ENCODE measurements at places on chromosomes 4 and X. TPM values are rescaled to one million over a fixed set of nuclear protein-coding genes. Genes with fewer than 3 reads are reported as not detected.

- no peaks in the 10 kb centered on the region for H3K27me3 ChIP-seq
- H3K27ac ChIP-seq, result no peak overlapping the region
- H3K4me3 ChIP-seq, result no peak overlapping the region
- H3K36me3 ChIP-seq, result no peaks in the 10 kb centered on the region
- no peak for DNase-seq
- H3K4me1 ChIP-seq, result no peaks in the 10 kb centered on the region
These were observed 1222.4 kb upstream of the PRKX start for GRCh38 chrX:4935846-4936245.

The TBC1D25 gene
- 4.6 TPM for total RNA-seq

DNA sequence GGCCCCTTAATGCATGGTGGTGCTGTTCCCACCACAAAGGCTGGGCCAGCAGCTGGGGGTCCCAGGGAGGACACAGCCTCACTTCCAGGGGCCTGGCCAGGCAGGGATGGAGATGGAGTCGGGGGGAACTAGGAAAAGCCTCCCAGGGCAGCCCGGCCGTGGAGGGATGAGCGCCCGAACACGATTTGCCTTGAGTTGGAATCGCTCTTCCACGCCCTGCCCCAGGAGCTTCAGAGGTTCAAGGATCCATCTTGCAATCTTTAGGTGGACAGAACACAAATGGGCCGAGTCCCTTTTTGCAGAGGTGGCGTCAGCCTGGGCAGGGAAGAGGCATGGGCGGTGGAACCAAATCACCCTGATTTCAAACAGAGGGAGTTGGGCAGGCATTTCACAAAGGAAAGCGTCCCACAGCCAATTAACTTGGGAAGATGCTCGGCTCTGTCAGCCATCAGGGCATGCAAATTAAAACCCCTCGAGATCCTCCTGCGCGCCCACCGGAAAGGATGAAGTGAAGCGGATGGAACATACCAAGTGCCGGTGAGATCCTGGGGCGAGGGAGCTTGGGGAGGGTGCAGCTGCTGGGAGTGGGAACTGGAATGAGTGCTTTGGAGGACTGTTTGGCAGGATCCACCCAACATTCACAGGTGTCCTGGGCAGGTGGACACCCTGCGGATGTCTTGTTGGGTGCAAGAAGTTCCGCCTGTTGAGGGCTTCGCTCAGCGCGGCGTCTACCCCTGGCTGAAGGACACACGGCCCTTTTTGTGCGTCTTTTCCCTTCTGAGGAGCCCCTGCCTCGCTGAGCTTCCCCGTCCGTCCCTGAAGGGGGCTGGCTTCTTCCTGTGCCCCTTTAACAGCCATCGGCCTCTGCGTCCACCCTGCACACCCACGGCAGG is 75.7 kb downstream of the HTRA3 start:
- no peak overlapping the region for H3K27ac ChIP-seq
- no peak overlapping the region for H3K4me3 ChIP-seq
- DNase-seq, result no peak
- H3K27me3 ChIP-seq, result no peaks in the 10 kb centered on the region
- H3K4me1 ChIP-seq, result peaks cover 43% of the 10 kb centered on the region

The OSTC gene
- total RNA-seq, result 5.4 TPM

The SERPINA7 gene
- not detected for total RNA-seq

DNA sequence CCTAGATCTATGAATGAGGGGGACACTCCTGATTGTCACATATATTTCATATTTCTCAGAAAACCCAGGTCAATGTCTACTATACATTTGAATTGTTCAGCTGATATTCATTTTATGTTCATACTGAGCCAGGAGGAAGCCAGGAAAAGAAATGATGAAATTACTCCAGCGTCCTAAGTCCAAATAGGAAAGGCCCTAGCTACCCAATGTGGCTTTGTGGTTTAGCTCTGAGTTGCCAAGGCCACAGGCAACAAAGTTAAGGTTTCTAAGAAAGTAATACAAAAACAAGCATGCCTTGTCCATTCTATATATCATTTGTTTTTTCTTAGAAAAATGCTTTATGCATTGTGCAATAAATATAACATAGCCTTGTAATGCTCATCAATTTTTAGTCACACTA is 4.5 kb upstream of the CSN2 start:
- H3K27me3 ChIP-seq, result no peaks in the 10 kb centered on the region
- no peaks in the 10 kb centered on the region for H3K4me1 ChIP-seq
- H3K36me3 ChIP-seq, result no peaks in the 10 kb centered on the region
- no peak overlapping the region for H3K4me3 ChIP-seq
- H3K27ac ChIP-seq, result no peak overlapping the region

DNA sequence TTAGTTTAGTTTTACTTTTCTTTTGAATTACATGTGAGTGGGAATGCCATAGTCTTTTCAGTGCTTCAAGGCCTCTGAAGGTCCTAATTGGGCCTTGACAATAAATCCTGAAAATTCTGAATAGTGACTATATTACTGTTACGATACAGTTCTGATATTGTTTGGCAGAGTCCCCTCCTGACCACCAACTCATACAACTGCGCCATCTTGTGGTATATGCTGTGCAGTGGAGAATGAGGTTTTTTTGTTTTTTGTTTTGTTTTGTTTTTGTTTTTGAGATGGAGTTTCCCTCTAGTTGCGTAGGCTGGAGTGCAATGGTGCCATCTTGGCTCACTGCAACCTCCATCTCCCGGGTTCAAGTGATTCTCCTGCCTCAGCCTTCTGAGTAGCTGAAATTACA is 56.6 kb upstream of the CHRDL1 start:
- no peaks in the 10 kb centered on the region for H3K4me1 ChIP-seq
- H3K27ac ChIP-seq, result no peak overlapping the region

GRCh38 chrX:134679644-134680043 is 21.4 kb upstream of the PLAC1 start:
- no peaks in the 10 kb centered on the region for H3K4me1 ChIP-seq
- no peaks in the 10 kb centered on the region for H3K27me3 ChIP-seq
- no peak overlapping the region for H3K27ac ChIP-seq
- DNase-seq, result no peak
- H3K4me3 ChIP-seq, result no peak overlapping the region

The EFHC2 gene
- total RNA-seq, result 2.6 TPM

The CXXC4 gene
- total RNA-seq, result 4.2 TPM

GRCh38 chr4:177810220-177810619 is 368.0 kb upstream of the AGA start:
- no peaks in the 10 kb centered on the region for H3K27me3 ChIP-seq
- H3K27ac ChIP-seq, result no peak overlapping the region
- no peak for DNase-seq

DNA sequence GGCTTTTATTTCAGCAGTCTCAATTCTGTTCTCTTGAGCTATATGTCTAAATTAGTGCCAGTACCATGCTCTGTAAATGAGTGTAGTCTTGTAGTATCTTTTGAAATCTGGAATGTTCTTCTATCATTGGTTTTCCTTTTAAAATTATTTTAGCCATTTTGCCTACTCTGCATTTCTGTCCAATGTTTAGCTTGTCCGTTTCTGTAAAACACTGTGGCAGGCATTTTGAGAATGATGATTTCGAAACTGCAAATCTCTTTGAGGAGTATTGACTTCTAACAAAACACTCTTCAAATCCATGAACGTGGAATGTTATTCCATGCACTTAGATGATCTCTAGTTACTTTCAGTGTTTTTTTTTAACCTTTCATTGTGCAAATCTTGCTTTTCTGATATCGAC is 28.3 kb upstream of the PPP4R3C start:
- H3K27ac ChIP-seq, result no peak overlapping the region
- DNase-seq, result no peak
- H3K4me1 ChIP-seq, result no peaks in the 10 kb centered on the region
- H3K4me3 ChIP-seq, result no peak overlapping the region

- H3K27ac ChIP-seq, result no peak overlapping the region
- H3K4me1 ChIP-seq, result no peaks in the 10 kb centered on the region
- no peak overlapping the region for H3K4me3 ChIP-seq
- no peaks in the 10 kb centered on the region for H3K36me3 ChIP-seq
- DNase-seq, result no peak
- no peaks in the 10 kb centered on the region for H3K27me3 ChIP-seq
These were observed 930.9 kb downstream of the DMD start for GRCh38 chrX:32280489-32280888.

DNA sequence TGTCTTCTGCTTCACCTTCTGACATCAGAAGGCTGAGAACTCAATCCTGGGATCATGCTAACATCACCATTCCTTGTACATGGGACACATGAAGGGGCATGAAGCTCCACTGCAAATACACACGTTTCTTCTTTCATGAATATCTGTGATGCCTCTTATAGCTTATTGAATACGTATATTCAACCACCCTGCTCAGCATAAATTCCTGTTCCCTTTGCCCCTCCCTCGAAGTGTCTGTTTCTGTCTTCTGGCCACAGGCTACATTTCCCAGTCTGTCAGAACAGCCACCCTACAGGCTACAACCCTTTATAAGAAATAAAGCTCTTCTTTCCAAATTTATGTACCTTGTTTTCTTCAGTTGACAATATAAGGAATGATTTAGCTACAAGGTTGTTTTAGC is 201.3 kb upstream of the STS start:
- no peak for DNase-seq
- H3K4me1 ChIP-seq, result no peaks in the 10 kb centered on the region
- no peaks in the 10 kb centered on the region for H3K36me3 ChIP-seq
- H3K27ac ChIP-seq, result no peak overlapping the region

The ARSJ gene
- 23.3 TPM for total RNA-seq

DNA sequence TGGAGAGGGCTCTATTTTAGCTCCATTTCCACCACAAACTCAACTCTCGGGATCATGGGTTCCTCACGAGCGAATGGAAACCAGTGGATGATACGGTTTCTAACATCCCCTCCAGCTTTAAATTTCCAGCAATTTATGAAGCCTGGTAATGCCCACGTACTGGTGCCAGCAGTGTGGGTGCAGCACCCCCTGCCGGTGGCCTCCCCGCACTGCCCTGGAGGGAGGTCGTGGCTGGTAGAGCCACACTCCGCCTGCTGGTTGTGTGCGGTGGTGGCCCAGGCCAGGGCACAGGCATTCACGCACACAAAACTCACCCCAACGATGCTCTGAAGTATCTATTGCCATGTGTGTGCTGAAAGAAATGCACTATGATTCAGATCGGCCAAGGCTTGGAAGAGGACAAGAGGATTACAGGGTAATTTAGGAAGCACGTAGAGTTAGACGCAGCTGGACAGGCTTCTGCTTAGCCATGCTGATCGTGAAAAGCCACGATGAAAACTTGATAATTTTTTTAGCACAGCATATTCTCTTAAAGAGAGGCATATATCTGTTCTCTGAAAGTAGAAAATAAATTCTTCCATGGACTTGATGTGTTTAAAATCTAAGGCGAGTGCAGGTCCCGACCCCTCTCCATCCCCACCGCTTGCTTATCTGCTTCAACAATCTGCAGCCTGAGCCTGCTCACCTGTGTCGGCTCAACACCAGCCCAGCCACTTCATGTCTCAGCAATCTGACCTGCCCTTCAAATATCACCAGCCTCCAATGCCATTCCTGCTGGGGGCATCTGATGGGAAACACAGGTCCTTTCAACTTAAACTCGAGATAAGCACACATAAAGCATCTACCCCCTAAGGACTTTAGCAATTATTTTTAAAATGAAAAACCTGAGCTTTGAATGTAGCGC is 59.1 kb downstream of the SCD5 start:
- H3K27me3 ChIP-seq, result no peaks in the 10 kb centered on the region
- H3K27ac ChIP-seq, result no peak overlapping the region
- no peaks in the 10 kb centered on the region for H3K36me3 ChIP-seq
- H3K4me3 ChIP-seq, result no peak overlapping the region
- peak; percentile 83 for DNase-seq

GRCh38 chrX:13128104-13128503 is 83.7 kb upstream of the FAM9C start:
- H3K4me1 ChIP-seq, result peaks cover 13% of the 10 kb centered on the region
- H3K27ac ChIP-seq, result no peak overlapping the region
- DNase-seq, result no peak
- H3K4me3 ChIP-seq, result no peak overlapping the region
- H3K36me3 ChIP-seq, result no peaks in the 10 kb centered on the region

The FGF2 gene
- total RNA-seq, result 8.3 TPM

The CASK gene
- 82.0 TPM for total RNA-seq

The SYTL5 gene
- 18.0 TPM for total RNA-seq

GRCh38 chr4:21710179-21710835 is 238.3 kb downstream of the KCNIP4 start:
- H3K27ac ChIP-seq, result no peak overlapping the region
- no peaks in the 10 kb centered on the region for H3K4me1 ChIP-seq
- peak; percentile 5 for DNase-seq
- H3K27me3 ChIP-seq, result no peaks in the 10 kb centered on the region
- no peaks in the 10 kb centered on the region for H3K36me3 ChIP-seq

The ZNF732 gene
- total RNA-seq, result not detected

The USP26 gene
- total RNA-seq, result not detected

The PCDH19 gene
- total RNA-seq, result under 0.01 TPM

GRCh38 chr4:38025665-38026064 is 65.5 kb downstream of the PTTG2 start:
- H3K36me3 ChIP-seq, result peaks cover 51% of the 10 kb centered on the region
- no peaks in the 10 kb centered on the region for H3K27me3 ChIP-seq
- H3K4me1 ChIP-seq, result peaks cover 10% of the 10 kb centered on the region
- no peak overlapping the region for H3K27ac ChIP-seq
- no peak for DNase-seq
- no peak overlapping the region for H3K4me3 ChIP-seq

The DMRTC1B gene
- total RNA-seq, result not detected

GRCh38 chr4:99180382-99181070 is 36.4 kb upstream of the ADH4 start:
- H3K27me3 ChIP-seq, result no peaks in the 10 kb centered on the region
- DNase-seq, result no peak
- no peak overlapping the region for H3K4me3 ChIP-seq
- H3K4me1 ChIP-seq, result no peaks in the 10 kb centered on the region

- peaks cover 30% of the 10 kb centered on the region for H3K36me3 ChIP-seq
- H3K27ac ChIP-seq, result no peak overlapping the region
- H3K27me3 ChIP-seq, result no peaks in the 10 kb centered on the region
- H3K4me3 ChIP-seq, result no peak overlapping the region
- DNase-seq, result no peak
These were observed 14.1 kb downstream of the FAT1 start for GRCh38 chr4:186709517-186709916.

DNA sequence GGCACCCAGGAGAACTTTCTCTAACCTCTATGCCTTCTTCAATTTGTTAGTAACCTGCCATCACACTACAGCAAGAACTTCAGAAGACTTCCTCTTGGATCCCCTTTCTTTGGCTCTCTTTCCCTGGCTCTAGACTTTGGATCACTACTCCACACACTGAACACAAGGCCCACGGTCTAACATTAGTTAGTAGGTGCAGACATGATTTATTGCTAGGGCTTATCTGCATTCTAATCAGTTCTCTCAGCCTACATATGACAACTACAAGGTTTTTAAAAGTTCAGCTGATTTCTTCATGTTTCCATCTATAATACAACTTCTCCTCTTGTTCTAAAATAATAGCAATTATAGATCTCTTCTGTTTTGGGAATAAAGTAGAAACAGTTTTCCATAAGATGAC is 209.1 kb upstream of the ANXA10 start:
- no peaks in the 10 kb centered on the region for H3K36me3 ChIP-seq
- H3K4me3 ChIP-seq, result no peak overlapping the region
- H3K27me3 ChIP-seq, result no peaks in the 10 kb centered on the region

- no peaks in the 10 kb centered on the region for H3K27me3 ChIP-seq
- H3K36me3 ChIP-seq, result no peaks in the 10 kb centered on the region
- no peak overlapping the region for H3K4me3 ChIP-seq
- H3K27ac ChIP-seq, result no peak overlapping the region
- H3K4me1 ChIP-seq, result no peaks in the 10 kb centered on the region
These were observed 680.7 kb upstream of the SPANXN1 start for GRCh38 chrX:144566592-144566991.

- H3K4me1 ChIP-seq, result no peaks in the 10 kb centered on the region
- no peak overlapping the region for H3K4me3 ChIP-seq
- no peak for DNase-seq
- H3K27me3 ChIP-seq, result no peaks in the 10 kb centered on the region
- H3K27ac ChIP-seq, result no peak overlapping the region
These were observed 94.2 kb downstream of the MFAP3L start for GRCh38 chr4:169931964-169932363.
